Thoracic aorta (tissue), 2 donors: ENCODE measurements at places on chromosomes 7 and 10. TPM values are rescaled to one million over a fixed set of nuclear protein-coding genes. Genes with fewer than 3 reads are reported as not detected.

GRCh38 chr10:118500477-118501104 lies 94.9 kb downstream of the PRLHR start:
- H3K27ac ChIP-seq = no peak overlapping the region
- no peak overlapping the region for H3K4me3 ChIP-seq
- H3K27me3 ChIP-seq = no peaks in the 10 kb centered on the region
- H3K36me3 ChIP-seq = no peaks in the 10 kb centered on the region
- no peaks in the 10 kb centered on the region for H3K4me1 ChIP-seq
- no peak for DNase-seq

The CRYGN gene
- total RNA-seq = not detected

The PRPS1L1 gene
- not detected for total RNA-seq

DNA sequence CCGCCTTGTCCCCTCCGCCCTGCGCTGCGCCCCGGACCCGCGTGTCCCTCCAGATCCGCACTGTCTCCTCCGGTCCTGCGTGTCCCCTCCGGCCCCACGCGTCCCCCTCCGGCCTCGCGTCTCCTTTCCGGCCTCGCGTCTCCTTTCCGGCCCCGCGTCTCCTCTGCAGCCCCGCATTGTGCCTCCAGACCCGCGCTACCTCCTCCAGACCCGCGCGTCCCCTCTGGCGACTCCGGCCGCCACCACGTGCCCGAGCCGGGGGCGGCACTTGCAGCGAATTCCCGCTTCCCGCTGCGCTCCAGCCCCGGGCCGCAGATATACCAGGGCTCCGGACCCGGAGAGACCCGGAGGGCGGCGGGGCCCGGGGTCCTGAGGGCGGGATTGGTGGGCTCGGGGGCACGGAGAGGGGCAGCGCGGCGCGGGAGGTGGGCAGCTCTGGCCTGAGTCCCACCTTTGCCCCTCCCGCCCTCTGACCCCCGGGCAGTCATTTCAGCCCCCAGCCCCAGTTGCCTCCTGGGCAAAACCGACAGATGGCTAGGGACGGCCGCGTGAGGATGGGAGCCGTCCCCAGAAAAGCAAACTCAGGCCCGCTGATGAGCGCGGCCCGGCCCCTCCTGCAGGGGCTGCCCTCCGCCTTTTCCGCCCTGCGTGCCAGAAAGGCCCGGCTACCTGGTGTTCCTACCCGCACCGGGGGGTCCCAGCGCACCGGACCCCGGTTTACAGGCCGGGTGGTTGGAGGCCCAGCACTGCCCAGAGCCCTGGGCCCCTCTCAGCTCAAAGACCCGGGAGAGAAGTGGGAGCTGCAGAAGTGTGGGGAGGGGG lies 56.5 kb downstream of the RBM17 start:
- no peak for DNase-seq
- no peaks in the 10 kb centered on the region for H3K27me3 ChIP-seq
- H3K27ac ChIP-seq = peak overlapping the region; percentile 76
- H3K4me1 ChIP-seq = peaks cover 37% of the 10 kb centered on the region

The GPER1 gene
- total RNA-seq = 3.9 TPM

DNA sequence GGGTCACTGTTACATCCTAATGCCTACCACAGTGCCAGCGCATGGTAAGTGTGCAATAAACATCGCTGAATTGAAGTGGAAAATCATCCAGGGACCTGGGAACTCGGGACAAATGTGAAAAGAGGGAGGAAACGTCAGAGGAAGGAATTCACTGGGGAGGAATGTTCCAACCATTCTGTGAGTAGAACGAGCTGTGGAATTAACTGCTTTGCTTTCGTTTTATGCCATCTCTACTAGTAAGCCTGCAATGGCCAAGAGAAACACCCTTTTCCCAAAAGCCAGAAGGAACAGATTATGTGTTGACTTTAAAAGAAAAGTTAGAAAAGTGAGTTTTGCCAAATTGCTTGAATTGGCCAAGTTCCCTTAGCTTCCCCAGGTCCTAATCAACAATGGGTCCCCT lies 1044.9 kb downstream of the TYW1 start:
- no peak overlapping the region for H3K4me3 ChIP-seq
- H3K27ac ChIP-seq = no peak overlapping the region
- DNase-seq = no peak
- no peaks in the 10 kb centered on the region for H3K36me3 ChIP-seq
- H3K27me3 ChIP-seq = no peaks in the 10 kb centered on the region
- no peaks in the 10 kb centered on the region for H3K4me1 ChIP-seq

- H3K36me3 ChIP-seq = no peaks in the 10 kb centered on the region
- no peaks in the 10 kb centered on the region for H3K4me1 ChIP-seq
- DNase-seq = no peak
- no peak overlapping the region for H3K27ac ChIP-seq
Observed at GRCh38 chr7:31146030-31146429, 93.9 kb downstream of the ADCYAP1R1 start.

The FKBP6 gene
- total RNA-seq = not detected

DNA sequence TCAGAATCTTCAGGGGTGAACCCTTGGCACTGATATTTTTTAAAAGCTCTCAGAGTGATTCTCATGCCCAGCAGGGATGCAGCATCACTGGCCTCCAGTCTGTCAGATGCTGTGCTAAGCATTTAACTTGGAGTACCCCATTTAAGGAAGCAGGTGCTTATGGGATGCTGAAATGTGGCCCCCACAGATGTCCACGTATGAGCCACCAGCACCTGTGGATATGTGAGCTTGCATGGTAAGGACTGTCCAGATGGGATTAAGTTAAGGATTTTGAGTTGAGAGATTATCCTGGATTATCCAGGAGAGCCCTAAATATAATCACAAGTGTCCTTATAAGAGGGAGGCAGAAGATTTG lies 17.7 kb downstream of the CHST3 start:
- H3K4me3 ChIP-seq = peak overlapping the region; percentile 37
- no peaks in the 10 kb centered on the region for H3K36me3 ChIP-seq
- H3K27ac ChIP-seq = peak overlapping the region; percentile 84
- peaks cover 100% of the 10 kb centered on the region for H3K4me1 ChIP-seq
- DNase-seq = no peak
